Type B pancreatic cell (in vitro differentiated cells): ENCODE measurements at places on chromosomes 12 and 14.
A peak's percentile ranks its signal among the peaks of the same experiment; 100 is the strongest.

- no peak for DNase-seq
These were observed 79.2 kb downstream of the TBC1D30 start for GRCh38 chr12:64903479-64904152.

GRCh38 chr12:92141591-92142121 is 4.0 kb downstream of the BTG1 start:
- DNase-seq: no peak

DNA sequence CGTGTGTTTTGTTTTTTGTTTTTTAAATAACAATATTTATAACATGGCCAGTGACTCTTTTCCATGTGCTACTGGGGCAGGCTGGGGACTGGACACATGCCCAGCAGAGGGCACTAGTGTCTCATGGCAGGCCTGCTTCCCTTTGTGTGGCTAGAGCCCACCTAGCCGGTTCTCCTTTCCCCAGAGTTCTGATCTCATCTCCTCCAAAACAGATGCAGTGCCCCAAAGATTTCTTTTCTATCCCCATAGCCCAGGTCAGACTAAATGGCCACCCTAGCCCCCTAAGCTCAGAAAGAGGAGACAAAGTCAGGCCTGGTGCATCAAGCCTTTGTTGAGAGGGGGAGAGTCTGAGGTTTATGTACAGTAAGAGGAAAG is 21.2 kb downstream of the PRPF40B start:
- peak; percentile 84 for DNase-seq

DNA sequence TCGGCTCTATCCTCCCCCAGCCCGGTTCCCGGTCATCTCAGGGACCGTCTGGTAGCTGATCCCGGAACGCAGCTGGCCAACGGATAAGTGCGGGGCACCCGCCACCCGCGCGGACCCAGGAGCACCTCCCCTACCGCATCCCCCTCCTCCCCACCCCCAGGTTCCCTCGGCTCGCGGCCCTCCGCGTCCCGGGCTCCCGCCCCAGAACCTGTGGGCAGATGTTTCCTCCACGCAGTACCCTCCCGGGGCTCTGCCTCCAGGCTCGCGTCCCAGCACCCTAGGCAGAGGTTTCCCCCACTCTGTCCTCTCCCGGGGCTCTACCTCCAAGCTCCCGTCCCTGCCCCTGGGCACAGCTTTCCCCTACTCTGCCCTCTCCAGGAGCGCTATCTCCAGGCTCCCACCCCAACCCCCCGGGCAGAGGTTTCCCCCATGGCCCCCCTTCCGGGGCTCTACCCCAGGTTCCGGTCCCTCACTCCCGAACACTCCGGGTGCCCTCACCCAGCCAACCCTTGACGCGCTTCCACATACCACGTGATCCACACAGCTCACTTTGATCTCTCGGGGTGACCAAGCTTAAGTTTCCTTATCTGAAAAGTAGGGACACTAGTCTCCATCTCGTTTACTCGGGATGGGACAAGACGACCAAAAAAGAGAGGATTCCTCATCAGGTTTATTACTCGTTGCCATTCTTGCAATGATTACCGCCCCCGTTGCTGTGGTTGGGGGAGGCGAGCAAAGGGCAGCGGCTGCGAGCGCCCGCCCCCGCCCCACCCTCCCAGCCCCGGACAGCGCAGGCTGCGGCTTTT is at the start of gene CCDC38:
CCDC38 (minus strand) TSS at position 91 of the 806 bp plus-strand sequence. CDS start 6,105 bp downstream, outside the sequence.
- DNase-seq: peak; percentile 70

GRCh38 chr12:13288501-13288900 is 92.0 kb downstream of the EMP1 start:
- DNase-seq: no peak

DNA sequence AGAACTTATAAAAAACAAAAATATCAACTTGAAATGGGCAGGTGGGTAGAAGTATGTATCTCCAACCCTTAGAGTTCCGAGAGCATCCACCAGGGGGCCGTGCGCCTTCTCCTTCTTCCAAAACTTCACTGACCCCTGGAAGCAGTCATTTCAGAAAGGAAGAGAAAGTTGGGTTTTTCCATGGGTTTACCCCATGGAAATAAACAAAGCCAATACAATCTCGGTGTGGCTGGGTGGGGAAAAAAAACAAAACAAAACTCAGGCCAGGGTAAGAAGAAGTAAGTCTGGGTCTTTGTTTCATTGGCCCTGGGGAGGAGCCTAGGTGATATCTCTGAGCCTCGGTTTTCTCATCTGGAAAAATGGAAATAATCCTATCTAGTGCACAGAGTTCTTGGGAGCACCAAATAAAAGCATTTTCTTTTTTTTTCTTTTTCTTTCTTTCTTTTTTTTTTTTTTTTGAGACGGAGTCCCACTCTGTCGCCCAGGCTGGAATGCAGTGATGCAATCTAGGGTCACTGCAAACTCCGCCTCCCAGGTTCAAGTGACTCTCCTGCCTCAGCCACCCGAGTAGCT is 33.6 kb upstream of the HNF1A start:
- no peak for DNase-seq

- no peak for DNase-seq
These were observed 84.1 kb upstream of the GNG2 start for GRCh38 chr14:51776102-51776894.

DNA sequence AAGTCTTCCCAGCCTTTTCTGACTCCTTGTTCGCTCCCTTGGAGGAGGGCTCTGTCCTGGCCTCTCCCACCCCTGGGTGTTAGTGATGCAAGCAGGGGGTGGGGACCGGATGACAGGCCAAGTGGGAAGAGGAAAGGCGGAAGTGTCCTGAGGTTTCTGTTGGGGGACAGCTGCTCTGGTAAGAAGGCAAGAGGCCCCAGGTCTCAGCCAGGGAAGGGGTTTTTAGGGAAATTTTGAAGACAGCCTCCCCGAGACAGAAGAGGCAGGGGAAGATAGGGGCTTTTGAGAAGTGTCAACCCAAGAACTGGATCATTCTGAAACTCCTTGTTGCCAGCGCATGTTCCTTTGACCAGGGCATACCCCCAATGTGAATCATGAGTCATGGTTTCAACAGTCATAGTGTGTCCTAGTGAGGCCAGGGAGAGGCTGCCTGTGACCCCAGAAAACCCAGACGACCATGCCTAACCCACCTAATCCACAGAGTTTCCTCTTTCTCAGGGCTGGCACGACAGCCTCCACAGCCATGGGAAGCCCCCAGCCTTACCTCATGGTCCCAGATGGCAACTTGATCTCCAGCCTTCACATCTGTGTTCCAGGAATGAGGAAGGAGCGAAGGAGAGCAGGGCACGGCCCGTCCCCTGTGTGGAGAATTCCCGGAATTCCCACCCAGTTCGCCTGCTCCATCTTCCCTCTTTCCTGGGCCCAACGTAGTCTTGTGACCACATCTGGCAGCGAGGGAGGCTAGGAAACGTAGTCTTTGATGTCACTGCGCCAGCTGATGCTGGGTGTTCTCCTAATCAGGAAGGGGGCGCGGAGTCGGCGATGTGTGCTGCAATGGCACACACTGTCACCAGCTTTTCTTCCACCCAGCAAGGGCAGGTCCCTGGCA is 4.9 kb upstream of the GPR132 start:
- no peak for DNase-seq
